CD4-positive, alpha-beta T cell treated with Interleukin-15 for 1 hour (primary cell): ENCODE measurements at places on chromosomes 11 and 22.

GRCh38 chr11:71144010-71144409, 108.4 kb downstream of the SHANK2 start:
- DNase-seq: no peak

GRCh38 chr11:35974882-35975589, 31.2 kb downstream of the LDLRAD3 start:
- no peak for DNase-seq

- no peak for DNase-seq
Measured at GRCh38 chr11:119421351-119421750, 1.6 kb downstream of the THY1 start.

DNA sequence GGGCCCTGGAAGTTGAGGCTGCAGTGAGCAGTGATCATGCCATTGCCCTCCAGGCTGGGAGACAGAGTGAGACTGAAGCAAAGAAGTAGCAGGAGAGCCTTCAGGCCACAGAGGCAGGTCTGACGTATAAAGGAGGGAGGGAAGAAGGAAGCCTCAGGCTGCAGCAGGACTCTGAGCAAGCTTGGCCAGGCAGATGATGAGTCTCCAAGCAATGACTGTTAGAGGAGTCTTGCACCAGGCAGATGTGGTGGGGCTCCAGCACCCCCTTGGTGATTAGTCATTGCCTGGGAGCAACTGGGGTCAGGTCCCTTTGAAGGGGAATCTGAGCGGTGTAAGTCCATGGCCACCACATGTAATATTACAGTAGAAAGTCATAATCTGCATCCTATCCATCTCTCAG, 36.6 kb upstream of the NFAM1 start:
- no peak for DNase-seq

DNA sequence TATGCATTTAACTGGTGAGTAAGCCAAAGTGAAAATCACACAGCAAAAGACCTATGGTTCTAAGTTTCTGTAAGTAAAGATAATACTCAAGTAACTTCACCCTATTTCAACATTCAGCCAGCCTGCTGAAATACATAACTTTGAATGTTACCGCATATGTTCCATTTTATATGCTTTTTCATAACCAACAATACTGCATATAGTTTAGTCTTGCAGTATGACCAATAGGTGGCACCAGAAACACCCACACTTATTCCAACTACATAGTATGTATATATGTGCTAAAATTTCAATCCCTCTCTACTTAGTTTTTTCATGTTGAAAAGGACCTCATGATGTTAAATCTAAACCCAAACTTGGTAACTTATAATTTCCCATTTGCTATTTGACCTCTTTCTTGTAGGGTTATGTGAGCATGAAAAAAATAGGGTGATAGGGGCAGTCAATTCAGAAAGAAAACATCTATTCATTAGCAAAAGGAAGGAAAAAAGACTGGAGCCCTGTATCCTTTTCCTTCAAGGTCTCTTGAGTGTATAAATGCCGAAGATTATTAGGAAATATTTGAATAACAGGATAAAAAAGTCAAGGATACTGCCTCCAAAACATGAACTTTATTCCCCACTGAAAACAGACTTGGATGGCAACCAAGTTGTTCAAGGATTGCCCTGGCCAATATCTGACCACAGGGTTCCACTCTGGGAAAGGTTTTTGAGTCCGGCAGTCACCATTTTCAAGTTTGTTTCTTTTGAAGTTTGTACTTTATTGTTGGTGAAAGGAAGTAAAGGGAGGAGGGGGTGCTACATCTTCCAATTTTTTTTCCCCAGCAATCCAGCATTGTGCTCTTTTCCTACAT, 23.8 kb upstream of the FZD4 start:
- DNase-seq: no peak

DNA sequence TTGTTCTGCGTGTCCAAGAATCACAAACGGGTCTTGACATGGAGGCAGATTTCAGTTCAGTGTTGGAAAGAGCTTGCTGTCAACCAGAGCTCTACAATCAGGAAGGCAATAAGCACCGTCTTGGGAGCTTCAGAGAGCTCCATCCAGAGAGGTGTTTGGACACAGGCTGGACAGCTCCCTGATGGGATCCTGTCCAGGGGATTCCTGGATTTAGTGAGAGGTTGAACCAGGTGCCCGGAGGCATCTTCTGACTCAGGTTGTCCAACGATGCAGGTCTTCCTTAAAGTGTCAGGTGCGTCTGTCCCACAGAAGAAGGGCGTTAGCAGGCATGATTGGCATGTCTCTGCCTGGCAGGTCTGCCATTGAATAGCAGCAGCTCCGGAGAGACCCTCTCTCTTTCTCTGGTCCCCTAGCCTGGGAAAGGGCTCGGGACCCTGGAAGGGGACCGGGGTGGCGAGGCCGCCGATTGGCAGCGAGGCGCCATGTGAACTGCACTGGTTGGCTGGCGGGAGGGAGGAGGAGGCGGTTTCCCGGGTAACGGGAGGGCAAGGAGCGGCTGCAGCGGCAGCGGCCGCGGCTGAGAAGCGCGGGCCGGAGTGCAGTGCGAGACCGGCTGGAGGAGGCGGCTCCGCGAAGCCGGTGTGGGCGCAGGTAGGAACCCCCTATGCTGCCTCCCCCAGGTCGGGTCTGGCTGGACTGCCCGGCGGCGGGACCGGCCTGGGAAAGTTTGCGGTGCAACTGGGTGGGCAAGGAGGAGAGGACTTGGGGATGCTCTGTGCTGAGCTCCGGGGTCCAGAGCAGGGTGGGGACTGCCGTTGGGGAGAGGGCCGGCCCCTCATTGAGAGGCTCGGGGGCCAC, 104.1 kb upstream of the E2F8 start:
- no peak for DNase-seq

GRCh38 chr11:61152816-61153592, 8.2 kb downstream of the VPS37C start:
- no peak for DNase-seq

DNA sequence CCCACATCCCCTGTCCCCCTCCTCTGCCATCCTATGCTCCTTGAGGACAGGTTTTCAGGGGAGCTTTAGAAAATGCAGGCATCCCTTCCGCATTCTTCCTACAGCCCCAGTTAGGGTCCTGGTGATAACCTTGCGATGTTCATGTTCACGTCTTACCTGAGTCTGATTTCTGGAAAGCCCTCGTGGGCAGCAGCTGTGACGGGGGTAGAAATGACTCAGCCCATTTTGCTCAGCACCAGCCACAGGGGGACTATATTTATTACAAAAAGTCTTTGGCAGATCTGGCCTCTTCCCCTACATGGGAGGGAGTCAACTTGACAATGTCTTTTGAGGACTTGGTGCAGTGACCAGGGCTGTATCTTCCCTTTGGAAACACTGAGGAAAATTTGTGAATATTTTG, 12.3 kb downstream of the PKNOX2 start:
- no peak for DNase-seq
